Stimulated activated CD4-positive, alpha-beta T cell treated with anti-CD3 and anti-CD28 coated beads, Interleukin-15, amount 100 ng/mL, for 48 hours (primary cell): ENCODE measurements at places on chromosomes 7 and 10.

- DNase-seq, result no peak
These were observed 152.4 kb downstream of the DGKI start for GRCh38 chr7:137694405-137694804.

- DNase-seq, result no peak
These were observed 164.8 kb downstream of the NRF1 start for GRCh38 chr7:129776362-129776722.

DNA sequence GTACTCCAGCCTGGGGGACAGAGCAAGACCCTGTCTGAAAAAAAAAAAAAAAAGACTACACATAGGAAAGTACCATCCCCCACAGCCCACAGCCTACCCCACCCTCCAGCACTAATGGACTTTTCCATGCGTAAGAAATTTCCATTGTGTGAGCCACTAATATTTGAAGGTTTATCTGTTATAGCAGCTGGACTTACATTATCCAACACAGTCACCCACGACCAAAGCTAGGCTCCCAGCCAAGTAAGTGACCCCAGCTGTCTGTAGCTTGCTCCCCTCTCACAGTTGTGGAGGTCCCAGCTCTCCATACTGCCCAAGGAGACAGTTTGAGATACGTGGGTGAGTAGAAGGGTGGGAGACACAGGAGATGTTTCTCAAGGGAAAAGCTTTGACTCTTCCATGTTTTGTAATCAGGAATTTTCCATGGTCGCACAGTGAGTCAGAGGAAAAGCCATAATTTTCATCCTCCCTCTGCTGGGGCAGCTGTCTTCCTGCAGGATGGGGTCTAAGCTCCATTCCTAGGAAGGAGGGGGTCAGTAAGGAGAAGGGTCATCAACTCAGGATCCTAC is 57.4 kb downstream of the CAV1 start:
- DNase-seq, result no peak

DNA sequence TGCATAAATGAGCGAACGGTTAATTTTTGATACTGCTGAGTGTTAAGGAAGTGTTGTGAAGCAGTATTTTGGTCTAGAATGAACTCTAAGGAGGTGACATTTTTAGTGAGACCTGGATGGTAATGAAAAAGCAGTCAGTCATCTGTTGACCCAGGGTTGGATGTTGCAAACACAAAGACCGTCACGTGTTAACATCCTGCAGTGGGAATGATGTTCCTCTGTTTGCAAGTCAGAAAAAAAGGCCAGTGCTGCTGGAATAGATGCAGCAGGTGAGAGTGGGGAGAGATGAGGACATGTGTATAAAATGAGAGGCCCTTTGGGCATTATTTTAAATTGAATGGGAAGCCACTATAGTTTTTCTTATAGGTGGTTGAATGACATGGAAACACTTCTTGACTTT is 39.3 kb downstream of the INSYN2A start:
- DNase-seq, result no peak

DNA sequence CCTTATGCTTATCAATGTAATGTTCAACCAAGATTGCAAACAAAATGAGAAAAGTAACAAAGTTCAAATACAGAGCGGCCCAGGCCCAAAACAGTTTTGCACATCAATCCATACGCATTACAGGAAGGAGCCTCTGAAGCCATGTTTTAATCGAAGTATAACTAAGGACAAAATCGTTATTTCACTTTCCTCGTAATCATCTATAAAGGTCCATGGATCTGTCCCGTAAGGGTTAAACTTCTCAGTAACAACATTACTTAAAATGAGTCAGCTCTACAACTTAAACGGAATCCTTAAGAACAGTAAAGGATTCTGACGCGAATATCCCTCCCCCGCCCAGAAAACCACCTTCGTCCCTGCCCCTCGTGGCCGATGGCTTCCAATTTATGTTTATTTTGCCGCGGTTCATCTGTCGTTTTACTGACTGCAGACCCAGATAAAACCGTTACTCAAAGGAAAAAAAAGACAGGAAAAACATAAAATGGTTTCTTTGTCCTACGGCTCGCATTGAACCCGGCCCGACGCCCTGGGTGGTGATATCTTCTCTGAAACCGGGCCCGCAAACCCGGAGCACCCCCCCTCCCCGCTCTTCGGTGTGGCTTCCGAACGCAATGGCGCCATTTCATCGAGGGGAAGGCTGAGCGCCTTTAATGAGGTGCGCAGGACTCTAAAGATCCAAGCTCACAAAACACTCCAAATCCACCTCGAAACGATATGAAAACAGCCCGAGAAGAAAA is 1.1 kb downstream of the HNRNPA2B1 start:
- no peak for DNase-seq

- DNase-seq, result no peak
These were observed 94.5 kb upstream of the BAIAP2L1 start for GRCh38 chr7:98495200-98495955.

GRCh38 chr10:101380353-101381017 is 26.5 kb downstream of the BTRC start:
- no peak for DNase-seq

- no peak for DNase-seq
These were observed 30.5 kb downstream of the AGAP3 start for GRCh38 chr7:151116603-151117440.

DNA sequence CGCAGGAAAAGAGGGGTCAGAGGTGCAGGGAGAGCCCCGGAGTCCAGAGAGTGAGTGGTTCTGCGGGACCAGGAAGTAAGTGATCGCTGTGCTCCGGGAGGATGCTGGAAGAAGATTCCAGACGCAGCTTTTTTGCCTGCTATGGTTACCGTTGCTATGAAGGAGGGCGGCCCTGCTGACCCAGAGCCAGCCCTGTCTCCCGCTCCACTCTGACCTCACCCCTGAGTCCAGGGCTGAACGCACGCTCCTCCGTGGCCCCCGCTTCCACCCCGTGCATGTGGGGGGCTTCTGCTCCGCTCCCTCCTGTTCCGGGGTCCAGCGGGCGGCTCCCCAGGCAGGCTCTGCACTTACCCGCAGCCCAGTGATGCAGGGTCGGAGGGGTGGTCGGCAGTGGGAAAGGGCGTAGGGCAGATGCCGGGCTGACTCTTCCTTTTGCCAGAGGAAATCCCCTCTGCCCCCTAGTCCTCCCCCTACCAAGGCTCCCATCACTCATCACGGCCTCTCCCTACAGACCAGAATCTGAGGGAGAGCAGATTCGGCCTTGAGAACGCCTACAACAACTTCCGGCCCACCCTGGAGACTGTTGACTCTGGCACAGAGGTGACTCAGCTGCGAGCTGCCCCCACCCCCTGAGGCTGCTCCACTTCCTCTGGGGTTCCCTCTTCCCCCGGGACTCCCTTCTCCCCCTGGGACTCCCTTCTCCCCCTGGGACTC is 2.7 kb upstream of the MUC17 start:
- peak; percentile 53 for DNase-seq

DNA sequence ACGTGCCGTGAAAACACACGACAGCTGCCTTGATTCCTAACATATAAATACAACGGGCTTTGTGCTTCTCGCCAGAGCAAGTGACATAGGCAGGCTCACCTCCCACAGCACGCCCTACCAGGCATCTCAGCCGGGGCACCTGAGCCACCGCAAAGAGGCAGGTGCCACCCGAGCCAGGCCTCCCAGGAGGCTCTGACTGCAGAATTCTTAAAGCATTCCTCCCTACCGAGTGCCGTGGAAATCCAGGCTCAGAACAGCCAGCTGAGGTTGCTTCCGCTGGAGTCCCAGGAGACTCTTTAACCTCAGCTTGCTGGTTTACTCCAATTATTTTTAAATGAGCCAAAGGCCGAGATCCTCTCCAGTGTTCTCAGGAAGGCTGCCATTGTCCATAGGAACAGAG is 206.5 kb downstream of the USP6NL start:
- no peak for DNase-seq

GRCh38 chr10:113430634-113431397 is 122.0 kb upstream of the HABP2 start:
- DNase-seq, result no peak

GRCh38 chr10:129055986-129056385 is 411.1 kb upstream of the MGMT start:
- no peak for DNase-seq

- DNase-seq, result no peak
These were observed 5.2 kb downstream of the CHPF2 start for GRCh38 chr7:151237244-151238189.
